ENCODE measurements at places on chromosomes 2 and 18.

DNA sequence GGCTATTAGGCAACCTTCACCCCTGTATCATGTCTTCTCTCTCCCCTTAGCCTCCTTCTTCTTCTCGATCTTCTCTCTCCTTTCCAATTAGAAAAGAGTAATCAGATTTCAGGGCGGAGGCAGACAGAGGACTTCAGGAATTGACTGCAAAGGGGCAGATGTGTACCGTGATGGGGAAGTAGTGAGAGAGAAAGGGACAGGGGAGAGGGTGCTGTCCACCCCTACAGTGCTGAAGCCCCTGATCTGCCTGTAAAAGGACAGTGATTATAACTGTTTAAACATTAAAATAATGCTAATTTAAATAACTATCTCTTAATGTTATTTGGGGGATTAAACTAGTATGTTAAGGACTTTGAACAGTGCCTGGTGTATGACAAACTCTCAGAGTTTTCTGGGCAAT is 178.5 kb downstream of the ACTR3 start:
- no peak for DNase-seq

- DNase-seq = no peak
Measured at GRCh38 chr2:196166876-196167275, 4.5 kb downstream of the STK17B start.

DNA sequence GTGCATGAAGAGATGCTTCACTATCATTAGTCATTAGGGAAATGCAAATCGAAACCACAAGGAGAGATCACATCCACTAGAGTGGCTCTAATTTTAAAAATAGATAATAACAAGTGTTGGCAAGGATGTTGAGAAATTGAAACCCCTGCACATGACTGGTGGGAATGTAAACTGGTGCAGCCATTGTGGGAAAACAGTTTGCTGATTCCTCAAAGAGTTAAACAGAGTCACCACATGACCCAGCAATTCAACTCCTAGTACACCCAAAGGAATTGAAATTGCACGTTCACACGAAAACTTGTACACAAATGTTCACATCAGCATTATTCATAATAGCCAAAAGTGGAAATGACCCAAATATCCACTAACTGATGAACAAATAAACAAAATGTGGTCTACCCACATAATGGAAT is 179.5 kb downstream of the BCL2 start:
- DNase-seq = no peak

DNA sequence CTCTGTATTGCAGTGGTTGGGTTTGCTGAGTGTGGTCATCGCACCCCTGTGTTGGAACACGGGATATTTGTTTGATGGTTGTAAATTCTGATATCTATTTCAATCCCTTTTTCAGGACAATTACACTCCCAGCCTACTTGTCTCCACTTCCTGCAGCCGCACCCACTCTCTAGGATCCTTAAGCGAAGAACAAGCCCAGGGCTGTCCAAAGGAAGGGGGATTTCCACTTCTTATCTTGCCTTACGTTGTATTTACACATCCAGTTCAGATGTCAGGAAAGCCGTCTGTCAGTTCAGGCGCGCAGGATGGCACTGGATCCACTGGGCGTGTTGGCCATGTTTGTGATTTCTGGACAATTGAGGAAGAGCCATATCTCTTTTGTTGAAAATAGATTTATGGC is 834.5 kb upstream of the SALL3 start:
- no peak for DNase-seq

GRCh38 chr2:7694076-7694985 is 777.1 kb downstream of the RNF144A start:
- no peak for DNase-seq

DNA sequence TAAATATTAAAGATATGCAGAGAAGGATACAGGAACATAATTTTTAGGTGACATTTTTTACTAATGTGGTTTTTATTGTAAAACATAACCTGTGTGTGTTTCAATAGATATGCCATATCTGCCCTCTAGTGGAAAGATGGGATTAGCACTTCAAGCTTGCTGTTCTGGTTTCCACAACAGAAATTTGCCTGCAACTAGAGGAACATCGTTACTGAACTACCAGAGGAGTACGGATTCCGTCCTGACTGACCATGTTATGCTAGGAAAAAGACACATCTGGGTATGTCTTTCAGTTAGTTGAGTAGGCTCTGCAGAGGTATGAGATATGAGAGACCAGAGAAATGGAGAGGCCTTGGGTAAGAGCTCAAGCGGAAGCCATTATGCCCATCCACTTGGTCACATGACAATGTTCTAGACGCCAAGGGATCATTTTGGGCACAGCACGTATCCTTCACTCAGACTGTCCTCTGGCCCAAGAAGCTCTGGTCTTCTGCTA is 104.9 kb downstream of the MBD2 start:
- peak; percentile 30 for DNase-seq

DNA sequence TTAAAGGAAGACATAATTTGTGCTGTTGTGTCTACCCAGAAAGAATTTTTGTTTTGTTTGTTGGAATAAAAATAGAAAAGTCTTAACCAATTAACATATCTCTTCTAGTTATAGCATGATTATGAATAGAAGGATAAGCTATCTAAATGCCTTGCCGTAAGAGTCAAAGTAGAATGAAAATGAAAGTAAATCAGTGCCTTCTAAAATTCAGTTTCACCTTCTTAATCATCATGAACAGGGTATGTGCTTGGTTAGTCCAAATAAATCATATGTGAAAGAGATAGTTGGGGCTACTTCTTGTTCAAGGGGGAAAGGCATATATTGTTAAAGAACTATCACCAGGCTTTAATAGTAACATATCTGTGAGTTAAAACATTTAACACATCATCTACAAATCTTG is 91.5 kb downstream of the GULP1 start:
- DNase-seq = no peak

GRCh38 chr2:15973481-15974401 is 33.4 kb downstream of the MYCN start:
- DNase-seq = no peak

- no peak for DNase-seq
Measured at GRCh38 chr2:70959851-70960832, 18.3 kb upstream of the ANKRD53 start.

DNA sequence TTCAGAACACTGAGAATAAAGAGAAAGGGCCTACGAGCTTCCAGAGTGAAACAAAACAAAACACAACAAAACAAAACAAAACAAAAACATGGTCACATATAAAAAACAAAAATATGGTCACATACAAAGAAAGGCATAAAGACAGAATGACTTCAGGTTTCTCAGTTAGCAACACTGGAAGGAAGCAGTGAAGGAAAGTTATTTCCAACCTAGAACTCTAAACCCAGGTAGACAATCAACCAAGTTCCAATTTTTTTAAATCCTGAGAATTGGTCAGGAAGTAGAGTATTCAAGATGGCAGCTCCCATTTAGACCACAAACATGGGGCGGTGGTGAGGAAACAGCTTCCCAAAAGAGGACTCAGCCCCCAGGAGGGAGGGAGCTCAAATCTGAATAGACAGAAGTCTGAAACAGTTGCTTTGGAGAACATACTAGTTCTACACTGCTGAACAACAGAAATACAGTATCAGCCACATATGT is 9.1 kb downstream of the DRC1 start:
- DNase-seq = no peak

GRCh38 chr18:10863026-10863425 is 286.3 kb downstream of the PIEZO2 start:
- DNase-seq = no peak

GRCh38 chr2:226701052-226701451 is 98.6 kb downstream of the IRS1 start:
- no peak for DNase-seq

- no peak for DNase-seq
Measured at GRCh38 chr2:627926-628560, 49.2 kb downstream of the TMEM18 start.

- DNase-seq = no peak
Measured at GRCh38 chr2:23269747-23270146, 115.2 kb upstream of the KLHL29 start.

DNA sequence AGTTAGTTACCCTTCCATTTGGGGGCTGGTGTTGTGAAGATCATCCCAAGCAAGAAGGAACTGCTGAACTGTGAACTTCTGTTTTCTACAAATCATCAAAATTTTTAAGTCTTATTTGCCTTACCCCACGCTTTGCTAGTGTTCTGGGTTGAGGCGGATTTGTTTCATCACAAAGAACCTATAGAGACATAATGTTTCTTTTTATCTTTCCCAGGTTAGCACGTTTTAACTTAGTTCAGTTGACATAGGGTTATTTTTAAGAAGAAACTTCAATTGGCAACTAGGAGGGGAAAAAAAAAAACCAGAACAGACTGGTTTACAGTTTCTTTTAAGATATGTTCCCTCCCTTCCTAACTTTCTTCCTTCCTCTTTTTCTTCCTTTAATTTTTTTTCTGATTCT is 31.1 kb upstream of the CERS6 start:
- no peak for DNase-seq

GRCh38 chr2:163414121-163414520 is 321.7 kb downstream of the FIGN start:
- no peak for DNase-seq

- no peak for DNase-seq
Measured at GRCh38 chr2:129754421-129754820, 225.0 kb upstream of the RAB6C start.

- DNase-seq = no peak
Measured at GRCh38 chr2:237296756-237297155, 117.2 kb downstream of the COL6A3 start.

- DNase-seq = no peak
Measured at GRCh38 chr2:54952425-54952824, 97.8 kb downstream of the RTN4 start.

- peak; percentile 12 for DNase-seq
Measured at GRCh38 chr2:54763636-54764291, 40.3 kb downstream of the EML6 start.

Measured in GM13977 (cell line).